Activated T-cell treated with anti-CD3 and anti-CD28 coated beads for 1 hour (primary cell): ENCODE measurements at places on chromosomes 3 and 15.

DNA sequence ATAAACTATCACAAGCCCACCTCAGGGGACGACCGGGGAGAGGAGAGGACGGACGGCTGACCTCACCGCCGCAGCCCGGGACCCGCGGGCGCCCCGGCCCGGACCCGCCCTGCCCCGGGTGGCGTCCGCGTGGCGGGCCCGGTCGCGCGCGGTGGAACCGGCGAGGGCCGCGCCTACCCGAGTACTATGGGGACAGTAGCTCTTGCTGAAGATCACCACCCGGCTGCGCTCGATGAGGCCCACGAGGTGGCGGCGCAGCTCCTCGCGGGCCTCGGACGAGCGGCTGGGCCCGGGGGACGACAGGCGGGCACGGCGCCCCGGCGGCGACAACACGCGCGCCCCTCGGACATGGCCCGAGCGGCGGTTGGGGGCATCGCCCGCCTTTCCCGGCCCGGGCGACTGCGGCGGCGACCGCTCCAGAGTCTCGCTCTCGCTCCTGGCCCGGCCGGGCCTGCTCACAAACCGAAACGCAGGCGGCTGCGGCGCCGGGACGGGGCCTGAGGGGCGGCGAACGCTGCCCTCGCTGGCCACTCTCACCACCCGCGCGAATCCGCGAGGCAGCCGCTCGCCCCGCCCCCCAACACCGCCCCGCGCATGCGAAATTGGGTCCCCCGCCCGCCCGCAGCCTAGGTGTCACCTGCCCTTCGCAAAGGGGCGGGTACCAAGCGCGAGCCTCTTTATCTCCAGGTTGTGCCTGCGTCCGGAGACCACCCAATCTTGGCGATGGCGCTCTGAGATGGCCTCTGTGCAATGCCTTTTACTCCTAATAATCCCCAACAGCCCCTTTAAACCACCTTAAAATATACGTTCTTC is at the start of gene TXNRD3:
TSS of gene TXNRD3 (minus strand) at position 554 of the 813 bp plus-strand sequence.
- peak; percentile 76 for DNase-seq

- DNase-seq = no peak
These were observed 267.0 kb downstream of the CHL1 start for GRCh38 chr3:463252-464192.

GRCh38 chr3:134822090-134822489 is 27.0 kb downstream of the EPHB1 start:
- DNase-seq = no peak

DNA sequence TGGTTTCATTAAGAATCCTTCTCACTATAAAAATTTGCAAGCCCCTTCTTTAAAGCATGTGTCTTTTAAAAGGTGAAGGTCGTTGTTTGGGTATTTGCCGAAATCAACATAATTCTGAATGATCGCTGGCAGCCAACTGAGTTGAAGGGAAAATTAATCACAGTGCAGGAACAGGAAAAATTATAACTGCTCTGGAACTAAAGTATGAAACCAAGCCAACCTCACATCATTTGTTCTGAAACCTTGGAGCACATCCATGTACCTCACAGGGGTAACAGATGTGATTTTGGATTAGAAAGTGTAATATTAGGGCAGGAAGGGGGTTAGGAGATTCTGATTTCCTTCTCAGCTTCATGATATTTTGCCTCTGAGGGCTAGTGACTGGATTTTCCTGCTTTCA is 52.2 kb upstream of the PTX3 start:
- no peak for DNase-seq

GRCh38 chr3:129563850-129564535 is 21.0 kb downstream of the H1-8 start:
- no peak for DNase-seq

- DNase-seq = peak; percentile 85
These were observed at the start of gene RNF111 for GRCh38 chr15:58987491-58988005. Gene RNF111 (plus strand): TSS chr15:58987663. CDS start chr15:59030823, 43,160 bp downstream.

DNA sequence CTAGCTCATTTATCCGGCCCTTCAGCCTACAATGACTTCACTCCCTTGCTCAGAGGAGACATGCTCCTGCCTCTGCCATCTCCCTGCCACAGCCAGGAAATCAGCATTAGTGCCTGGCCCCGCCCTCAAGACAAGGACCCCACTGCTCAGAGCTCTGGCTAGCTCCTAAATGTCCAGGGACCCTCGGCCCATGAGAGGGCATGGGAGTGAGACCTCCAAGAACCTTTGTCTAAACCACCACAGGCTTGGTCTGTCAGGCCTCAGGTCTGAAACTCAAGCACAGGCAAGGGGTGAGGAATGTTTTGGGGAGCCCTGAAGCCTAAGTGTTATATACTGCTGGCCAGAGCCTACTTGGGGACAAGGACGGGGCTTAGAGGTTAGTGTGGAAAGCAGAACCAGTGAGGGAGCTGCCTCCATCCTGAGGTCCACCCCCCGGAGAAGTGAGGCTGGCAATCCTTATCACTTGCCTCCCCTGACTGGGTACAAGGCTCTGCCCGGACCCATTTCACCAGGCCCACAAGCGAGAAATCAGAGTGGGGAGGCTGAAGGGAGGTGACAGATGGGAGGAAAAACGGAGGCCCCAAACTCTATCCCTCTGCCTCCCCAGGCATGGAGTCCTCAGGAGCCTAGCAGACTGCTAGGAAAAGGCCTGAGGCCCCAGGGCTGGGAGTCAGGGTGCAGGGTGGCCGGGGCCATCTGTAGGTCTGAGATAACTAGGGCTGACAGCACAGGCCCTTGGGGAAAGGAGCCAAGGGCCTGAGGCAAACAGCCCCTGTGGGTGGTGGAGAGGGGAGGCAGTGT is 18.8 kb downstream of the SHF start:
- DNase-seq = no peak
